ENCODE measurements at places on chromosomes 3 and 15.

- DNase-seq: no peak
Measured at GRCh38 chr15:34501131-34501530, 63.5 kb upstream of the GOLGA8A start.

DNA sequence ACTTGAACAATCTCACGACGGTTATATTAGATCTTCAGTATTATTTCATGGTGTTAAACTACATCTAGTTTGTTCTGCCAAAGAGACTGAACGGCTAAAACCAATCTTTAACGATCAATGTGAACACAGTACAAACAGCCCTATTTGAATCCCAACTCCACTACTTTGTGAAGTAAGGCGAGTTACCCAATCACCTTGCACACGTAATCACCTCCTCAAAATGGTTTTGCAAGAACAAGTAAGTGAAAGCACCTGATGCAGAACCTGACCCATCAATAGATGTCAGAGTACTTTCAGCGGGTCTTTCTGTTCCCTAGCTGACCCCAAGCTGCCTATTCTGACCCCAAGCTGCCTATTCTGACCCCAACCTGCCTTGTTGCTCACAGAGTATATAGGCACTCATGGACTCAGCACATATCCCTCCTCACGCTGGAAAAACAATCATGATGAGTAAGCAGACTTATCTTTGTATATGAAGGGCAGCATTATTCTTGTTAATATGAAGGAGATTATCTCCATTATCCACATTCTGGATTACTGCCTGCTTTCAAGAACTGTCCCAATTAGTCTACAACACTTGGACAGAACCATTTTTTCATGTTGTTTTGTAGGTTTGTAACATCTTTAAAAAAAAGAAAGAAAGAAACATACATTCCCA lies 3.7 kb downstream of the KPNA1 start:
- DNase-seq: no peak

DNA sequence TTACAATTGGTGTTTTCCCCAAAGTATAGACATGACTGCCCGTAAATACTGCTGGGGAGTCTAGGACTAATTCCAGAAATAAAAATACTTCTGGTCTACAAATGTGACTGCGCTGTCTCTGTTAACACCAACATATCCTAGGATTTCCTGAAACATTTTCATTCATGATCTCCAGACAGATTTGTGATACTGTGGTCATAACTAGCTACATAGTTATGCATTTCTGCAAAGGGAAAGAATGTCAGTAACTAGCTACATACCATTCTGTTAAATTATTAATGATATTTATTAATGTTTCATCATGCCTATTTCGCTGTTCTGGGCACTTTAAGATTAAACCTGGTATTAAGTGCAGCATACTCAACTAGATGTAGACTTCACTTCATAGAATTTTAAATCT lies 33.3 kb downstream of the SETD5 start:
- DNase-seq: no peak

GRCh38 chr3:28134792-28135375 lies 106.5 kb upstream of the CMC1 start:
- no peak for DNase-seq

- DNase-seq: no peak
Measured at GRCh38 chr15:78680431-78681075, 39.5 kb upstream of the CHRNB4 start.

GRCh38 chr3:107650788-107651187 lies 128.0 kb downstream of the BBX start:
- DNase-seq: no peak

GRCh38 chr3:87488765-87489164 lies 212.4 kb upstream of the POU1F1 start:
- DNase-seq: no peak

DNA sequence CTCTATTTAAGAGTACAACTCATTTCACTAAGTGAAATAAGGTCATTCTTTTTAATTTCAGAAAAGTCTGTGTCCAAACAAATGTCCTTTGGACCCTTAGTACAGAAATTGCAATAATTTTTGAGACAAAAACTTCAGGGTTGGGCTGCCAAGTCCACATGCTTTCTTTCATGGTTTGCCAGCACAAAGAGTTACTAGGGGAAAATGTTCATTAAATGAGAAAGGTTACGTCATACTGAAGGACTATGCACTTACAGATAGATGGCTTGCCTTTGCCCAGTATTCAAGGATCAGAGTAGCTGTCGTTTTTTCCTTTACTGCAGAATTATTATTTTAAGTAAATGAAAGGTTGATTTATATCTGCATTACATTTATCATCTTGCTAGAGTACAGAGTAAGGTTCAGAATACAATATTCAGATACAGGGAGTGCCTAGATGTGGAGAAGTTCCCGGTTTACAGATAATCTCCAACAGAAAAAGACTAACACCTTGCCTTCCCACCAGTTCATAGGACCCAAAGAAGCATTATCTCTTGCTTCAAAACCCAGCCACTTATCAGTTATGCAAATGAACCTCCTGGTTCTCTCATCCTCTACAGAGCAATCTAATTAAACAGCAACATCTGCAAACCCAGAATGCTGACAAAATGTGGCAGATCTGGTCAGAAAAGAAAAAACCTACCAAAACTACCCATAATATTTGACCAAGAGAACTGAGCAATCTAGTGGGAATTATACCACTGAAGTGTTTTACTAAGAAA lies 179.3 kb downstream of the FRMD5 start:
- no peak for DNase-seq

Measured in NCI-H510A treated with DMSO at 0.1 percent for 48 hours (cell line).